ENCODE measurements at places on chromosomes 6 and 20.
A peak's percentile ranks its signal among the peaks of the same experiment; 100 is the strongest.

GRCh38 chr6:19569563-19569962 lies 267.6 kb upstream of the ID4 start:
- DNase-seq: no peak

DNA sequence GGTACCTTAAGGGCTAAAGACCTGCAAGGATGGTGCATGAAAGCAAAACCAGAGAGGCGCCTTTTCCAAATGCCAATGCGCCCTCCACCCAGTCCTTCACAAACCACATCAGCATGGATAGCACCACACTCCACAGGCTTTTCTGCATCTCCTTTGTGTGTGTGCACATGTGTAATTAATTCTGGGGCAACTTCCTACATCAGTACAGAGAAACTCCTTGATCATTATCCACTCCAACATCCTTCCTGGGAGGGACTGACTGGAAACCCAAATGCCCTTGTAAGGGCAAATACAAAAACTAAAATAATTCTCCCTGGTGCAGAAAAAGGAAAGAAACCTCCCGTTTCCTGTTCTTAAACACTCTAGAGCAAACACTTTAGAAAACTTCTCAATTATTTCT lies 10.8 kb downstream of the SLC52A3 start:
- no peak for DNase-seq

GRCh38 chr20:44439318-44439717 lies 36.4 kb upstream of the TTPAL start:
- no peak for DNase-seq

GRCh38 chr20:33079259-33079658 lies at the start of gene BPIFB4:
TSS of gene BPIFB4 (plus strand) at chr20:33079643. CDS start at chr20:33081527, 1,884 bp downstream.
- DNase-seq: no peak

GRCh38 chr6:89727501-89727900 lies 89.0 kb upstream of the LYRM2 start:
- no peak for DNase-seq

DNA sequence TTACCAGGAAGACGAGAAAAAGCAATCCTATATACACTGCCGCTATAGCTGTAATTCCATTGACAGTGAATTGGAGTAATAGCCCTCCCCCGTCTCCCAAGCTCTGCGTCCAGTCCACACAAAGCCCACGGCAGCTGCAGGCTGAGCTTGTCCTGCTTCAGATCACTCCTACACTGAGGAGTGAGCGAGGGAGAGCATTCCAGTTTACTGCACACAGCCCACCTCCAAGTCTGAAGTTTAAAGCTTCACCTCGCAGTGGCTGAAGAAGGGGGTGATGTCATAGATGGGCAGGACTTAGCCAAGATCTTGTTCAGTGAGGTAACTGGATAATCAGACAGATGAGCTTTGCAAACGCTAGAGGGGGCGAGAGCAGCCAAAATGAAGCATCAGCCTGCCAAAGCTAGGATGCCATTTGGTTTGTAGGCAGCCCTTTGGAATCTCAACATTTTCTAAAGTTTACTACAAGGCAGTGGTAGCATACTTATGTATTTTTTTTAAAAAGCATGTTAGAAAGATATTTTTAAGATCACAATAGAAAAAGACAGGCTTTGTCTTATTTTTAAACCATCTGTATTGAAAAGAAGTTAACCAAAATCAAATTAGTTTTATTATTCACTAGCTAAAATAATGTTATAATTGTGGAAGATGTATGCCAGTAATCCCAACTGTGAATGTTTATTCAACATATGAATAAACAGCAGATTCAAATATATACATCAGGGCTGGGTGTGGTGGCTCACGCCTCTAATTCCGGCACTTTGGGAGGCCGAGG lies at the start of gene FLRT3:
Gene FLRT3 (minus strand): TSS at position 213 of the 772 bp plus-strand sequence. CDS start 10,106 bp downstream, outside the sequence.
- DNase-seq: peak; percentile 80

GRCh38 chr6:151063352-151063751 lies 176.4 kb upstream of the AKAP12 start:
- DNase-seq: no peak

DNA sequence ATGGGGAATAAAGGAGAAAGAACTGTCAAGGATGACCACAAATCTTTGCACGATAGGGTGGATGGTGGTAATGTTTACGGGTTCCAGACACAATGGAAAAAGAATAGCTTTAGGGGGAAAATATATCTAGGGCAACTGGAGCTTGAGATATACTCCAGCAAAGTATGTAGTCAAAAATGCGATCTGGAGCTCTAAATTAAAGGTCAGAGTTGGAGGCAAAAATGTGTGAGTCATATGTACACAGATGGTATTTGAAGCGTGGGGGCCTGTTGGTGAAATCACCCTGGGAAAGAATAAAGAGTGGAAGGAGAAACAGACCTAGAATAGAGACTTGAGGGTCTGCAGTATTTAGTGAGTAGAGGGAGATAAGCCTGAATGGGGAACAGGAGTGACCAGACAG lies 633.9 kb upstream of the CHD6 start:
- DNase-seq: no peak

GRCh38 chr6:5172041-5172653 lies 87.0 kb downstream of the PPP1R3G start:
- DNase-seq: no peak

- DNase-seq: no peak
Measured at GRCh38 chr6:22062807-22063408, 233.9 kb downstream of the PRL start.

DNA sequence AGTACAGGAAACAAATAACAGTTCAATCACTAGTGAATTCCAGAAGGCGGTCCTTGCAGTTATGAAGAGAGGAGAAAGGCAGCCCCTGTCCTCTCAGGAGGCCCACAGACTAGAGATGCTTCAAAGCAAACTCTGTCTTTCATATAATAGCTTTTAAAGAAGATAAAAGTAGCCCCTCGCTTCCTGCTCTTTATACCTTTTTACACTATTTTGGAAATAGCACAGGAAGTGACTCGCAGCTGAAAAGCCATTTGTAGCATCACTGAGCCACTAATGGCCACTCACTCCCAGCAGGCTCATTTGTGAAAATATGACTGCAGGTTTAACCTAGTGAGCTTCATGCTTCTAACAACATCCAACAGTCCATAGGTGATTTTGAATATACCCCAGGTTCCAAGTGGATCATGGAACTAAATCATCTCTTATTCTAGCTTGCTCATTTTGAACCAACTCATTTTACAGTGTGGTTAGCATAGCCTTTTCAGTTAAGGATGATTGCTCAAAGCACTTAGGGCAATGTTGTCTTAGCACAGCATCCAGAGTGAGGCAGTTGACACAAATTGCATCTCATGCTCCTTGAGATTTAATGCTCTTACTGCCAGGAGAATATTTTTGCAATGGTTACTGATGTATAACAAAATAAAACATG lies 136.0 kb upstream of the NRSN1 start:
- DNase-seq: no peak

- no peak for DNase-seq
Measured at GRCh38 chr6:150165020-150165702, 22.3 kb downstream of the PPP1R14C start.

- DNase-seq: no peak
Measured at GRCh38 chr20:1637226-1637625, 17.4 kb upstream of the SIRPB1 start.

DNA sequence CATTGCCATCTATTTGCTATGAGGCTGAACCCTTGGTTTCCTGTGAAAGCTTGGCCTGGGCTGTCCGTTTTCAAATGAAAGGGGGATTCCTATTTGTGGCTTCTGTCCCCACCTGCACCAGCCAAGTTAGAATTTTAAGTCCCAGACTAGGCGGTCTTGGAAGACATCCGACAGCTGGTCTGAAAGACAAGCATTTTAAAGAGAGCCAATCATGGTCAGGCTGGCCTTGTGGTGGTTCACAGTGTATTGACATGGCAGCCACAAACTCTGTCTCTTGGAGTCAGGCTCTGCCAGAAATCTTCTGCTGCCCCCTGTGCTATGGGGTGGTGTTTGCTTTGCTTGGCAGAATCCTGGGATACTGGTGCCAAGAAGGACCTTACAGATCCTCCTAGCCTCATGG lies 319.2 kb upstream of the MOCS1 start:
- no peak for DNase-seq

DNA sequence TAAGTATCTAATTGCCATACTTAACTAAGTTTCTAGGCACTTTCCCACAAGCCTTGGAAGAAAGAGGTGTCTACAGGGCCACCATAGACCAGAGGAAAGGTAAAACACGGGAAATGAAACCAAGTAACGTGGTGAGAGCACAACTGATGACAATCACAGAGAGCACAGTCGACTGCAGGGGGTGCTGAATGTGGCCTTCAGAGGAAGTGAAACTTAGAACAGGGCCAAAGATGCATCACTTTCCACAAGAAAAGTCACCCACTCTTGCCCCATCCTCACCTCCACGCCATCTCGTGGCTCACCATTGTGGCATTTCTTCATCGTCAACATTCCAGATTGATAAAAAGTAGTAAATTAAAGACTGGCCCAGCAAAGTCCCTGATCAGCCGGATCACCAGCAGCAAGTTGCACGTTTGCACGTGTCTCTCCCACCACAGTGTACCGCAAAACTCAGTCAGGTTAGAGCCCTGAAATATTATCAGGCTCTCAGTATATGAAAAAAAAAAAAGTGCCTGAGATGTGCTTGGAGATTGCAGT lies 31.4 kb downstream of the HIVEP2 start:
- DNase-seq: no peak

DNA sequence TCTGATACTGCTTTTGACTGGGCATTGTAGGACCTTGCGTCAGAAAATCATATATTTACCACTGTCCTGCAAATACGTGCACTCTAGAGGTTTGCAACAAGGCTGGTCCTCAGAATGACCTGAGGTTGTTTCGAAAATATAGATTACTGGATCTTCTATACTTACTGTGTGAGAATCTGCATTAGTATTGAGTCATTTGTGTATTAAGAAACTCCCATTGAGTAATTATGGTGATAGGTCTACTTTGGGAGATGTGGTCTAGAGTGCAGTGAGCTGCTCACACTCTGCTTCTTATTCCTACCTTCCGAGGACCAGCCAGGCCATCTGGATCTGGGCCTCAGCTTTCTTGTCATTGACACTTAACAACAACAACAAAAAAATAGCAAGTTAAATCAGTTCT lies 9.6 kb downstream of the KLHL32 start:
- no peak for DNase-seq

GRCh38 chr6:44512868-44513741 lies 125.6 kb downstream of the CDC5L start:
- no peak for DNase-seq

- no peak for DNase-seq
Measured at GRCh38 chr6:74638412-74638811, 567.4 kb downstream of the COL12A1 start.

DNA sequence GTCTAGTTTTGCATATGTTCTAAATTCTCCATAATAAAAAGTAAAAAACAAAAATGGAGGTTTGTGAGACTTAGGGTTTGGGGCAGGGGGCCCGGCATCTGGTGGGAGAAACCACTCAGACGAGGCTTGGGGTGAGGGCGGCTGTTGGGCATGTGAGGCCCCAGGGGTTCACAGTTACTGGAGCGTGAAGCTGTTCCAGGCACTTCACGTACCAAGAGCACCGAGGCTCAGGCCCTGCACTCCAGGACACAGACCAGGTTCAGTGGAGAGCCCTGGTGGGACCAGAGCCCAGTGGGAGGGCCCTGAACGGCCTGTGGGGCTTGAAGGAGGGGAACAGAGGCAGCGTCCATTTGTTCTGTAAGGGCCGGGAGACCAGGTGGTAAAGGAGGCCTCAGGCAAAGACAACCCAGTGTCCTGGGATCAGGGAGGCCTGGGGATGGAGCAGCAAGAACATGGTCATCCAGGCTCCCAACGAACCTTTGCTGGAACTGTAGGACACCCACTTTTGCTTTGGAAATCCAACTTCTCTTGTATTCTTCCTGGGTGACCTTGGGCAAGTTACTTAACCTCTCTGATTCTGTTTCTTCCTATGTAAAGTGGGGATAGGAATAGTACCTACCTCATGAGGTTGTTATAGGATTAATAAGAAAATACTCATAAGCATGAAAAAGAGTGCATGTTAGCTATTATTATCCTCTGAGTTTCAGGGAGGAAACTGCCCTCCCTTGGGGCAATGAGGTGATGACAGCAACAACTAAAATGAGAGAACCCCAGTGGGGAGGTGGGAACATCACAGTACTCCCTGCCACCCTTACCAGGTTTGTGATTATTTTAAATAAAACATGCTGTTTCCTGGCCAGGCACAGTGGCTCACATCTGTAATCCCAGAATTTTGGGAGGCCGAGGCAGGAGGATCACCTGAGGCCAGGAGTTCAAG lies 1.1 kb upstream of the FGD2 start:
- DNase-seq: no peak
